ENCODE measurements at places on chromosomes 4 and X. TPM values are rescaled to one million over a fixed set of nuclear protein-coding genes. Genes with fewer than 3 reads are reported as not detected.

GRCh38 chr4:103207673-103208072, 9.5 kb upstream of the CENPE start:
- no peak overlapping the region for H3K4me3 ChIP-seq
- no peaks in the 10 kb centered on the region for H3K27me3 ChIP-seq
- H3K4me1 ChIP-seq = no peaks in the 10 kb centered on the region
- no peak for DNase-seq
- H3K36me3 ChIP-seq = no peaks in the 10 kb centered on the region

DNA sequence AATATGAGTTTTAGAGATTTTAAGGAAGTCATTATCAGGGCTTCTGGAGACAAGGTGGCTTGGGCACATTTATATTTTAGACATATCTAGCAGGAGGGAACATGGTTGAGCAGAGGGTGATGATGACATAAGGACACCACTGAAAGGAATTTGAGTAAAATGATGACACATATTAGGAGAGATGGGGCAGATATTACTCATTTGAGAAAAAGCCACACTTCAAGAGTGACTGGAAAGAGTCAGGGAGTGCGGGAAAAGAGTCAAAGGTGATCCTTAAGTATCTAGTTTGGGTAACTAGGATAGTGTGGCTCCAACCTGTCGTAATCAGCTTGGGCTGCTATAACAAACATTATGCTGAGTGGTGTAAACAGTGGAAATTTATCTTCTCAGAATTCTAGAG, 377.7 kb downstream of the PACRGL start:
- no peak overlapping the region for H3K4me3 ChIP-seq
- no peak overlapping the region for H3K27ac ChIP-seq
- no peaks in the 10 kb centered on the region for H3K27me3 ChIP-seq

DNA sequence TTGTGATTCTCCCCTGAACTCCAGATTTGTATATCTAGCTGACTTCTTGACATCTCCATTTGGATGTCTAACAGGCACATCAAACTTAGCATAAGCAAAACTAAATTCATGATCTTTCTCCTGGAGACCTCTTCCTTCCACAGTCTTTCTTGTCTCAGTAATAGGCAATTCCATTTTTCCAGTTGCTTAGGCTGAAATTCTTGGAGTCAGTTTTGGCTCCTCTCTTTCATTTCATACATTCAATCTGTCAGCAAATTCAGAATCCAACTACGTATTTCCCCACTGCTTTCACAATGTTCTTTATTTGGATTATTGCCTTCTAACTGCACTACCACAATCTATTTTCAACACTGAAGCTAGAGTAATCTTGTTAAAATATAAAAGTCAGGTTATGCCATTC, 219.9 kb upstream of the GLRA2 start:
- H3K36me3 ChIP-seq = no peaks in the 10 kb centered on the region
- H3K27ac ChIP-seq = no peak overlapping the region
- H3K4me3 ChIP-seq = no peak overlapping the region
- DNase-seq = no peak
- H3K27me3 ChIP-seq = no peaks in the 10 kb centered on the region
- no peaks in the 10 kb centered on the region for H3K4me1 ChIP-seq

GRCh38 chr4:153281476-153281875, 63.0 kb upstream of the MND1 start:
- H3K4me3 ChIP-seq = no peak overlapping the region
- H3K27ac ChIP-seq = no peak overlapping the region
- H3K36me3 ChIP-seq = peaks cover 38% of the 10 kb centered on the region
- DNase-seq = no peak

DNA sequence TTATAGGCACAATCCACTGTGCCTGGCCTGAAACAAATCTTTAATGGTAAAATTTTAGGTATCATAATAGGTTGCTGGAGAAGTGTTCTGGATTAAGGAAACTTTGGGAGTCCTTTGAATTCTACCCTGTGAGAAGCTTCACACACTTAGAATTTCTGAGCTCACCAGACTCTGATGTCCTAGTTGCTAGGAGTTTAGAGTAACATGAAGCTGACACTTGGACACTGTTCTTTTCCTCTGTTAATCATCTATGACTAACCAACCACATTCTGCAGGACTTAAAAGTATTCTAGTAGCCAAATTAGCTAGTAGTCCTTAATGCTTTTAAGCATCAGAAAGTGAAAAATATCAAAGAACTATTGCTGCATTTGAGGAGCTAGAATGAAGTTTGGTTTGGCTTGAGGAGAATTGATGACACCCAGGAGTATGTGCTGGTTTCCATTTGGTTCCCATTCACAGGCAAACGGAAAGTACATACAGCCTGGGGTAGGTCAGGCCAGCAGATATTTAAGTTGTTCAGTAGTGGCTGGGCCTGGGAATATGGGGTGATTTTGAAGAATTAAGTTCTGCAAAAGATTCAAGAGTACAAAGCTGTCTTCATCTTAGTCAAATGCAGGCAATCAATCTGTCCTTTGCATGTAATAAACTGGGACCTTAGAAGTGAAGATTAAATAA, 38.8 kb upstream of the IGFBP7 start:
- no peaks in the 10 kb centered on the region for H3K4me1 ChIP-seq
- no peak overlapping the region for H3K4me3 ChIP-seq
- no peaks in the 10 kb centered on the region for H3K36me3 ChIP-seq
- no peaks in the 10 kb centered on the region for H3K27me3 ChIP-seq

PDE6B gene
- 0.03 TPM for polyA plus RNA-seq

GPAT3 gene
- polyA plus RNA-seq = 42.0 TPM

ZNF674 gene
- polyA plus RNA-seq = 1.3 TPM

All from psoas muscle (tissue), 8 donors.